ENCODE measurements at places on chromosomes 6 and 20.

DNA sequence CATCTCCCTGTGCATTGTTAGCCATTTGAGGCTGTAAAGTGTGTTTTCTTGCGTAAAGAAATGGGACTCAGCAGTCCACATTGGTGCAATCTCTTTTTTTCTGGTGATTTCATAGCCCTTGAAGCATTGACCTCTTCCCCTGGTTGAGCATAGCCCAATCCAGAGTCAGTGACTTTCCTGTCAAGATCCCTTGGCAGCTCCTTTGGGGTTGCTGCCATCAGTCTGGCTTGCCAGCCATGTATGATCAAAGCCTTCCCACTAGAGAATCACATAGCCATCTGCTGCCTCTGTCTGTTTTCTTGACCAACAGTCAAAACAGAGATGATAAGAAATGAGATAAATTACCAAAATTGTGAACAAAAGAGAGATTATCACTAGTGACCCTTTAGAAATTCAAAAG is 19.6 kb downstream of the HLA-A start:
- no peak for DNase-seq

DNA sequence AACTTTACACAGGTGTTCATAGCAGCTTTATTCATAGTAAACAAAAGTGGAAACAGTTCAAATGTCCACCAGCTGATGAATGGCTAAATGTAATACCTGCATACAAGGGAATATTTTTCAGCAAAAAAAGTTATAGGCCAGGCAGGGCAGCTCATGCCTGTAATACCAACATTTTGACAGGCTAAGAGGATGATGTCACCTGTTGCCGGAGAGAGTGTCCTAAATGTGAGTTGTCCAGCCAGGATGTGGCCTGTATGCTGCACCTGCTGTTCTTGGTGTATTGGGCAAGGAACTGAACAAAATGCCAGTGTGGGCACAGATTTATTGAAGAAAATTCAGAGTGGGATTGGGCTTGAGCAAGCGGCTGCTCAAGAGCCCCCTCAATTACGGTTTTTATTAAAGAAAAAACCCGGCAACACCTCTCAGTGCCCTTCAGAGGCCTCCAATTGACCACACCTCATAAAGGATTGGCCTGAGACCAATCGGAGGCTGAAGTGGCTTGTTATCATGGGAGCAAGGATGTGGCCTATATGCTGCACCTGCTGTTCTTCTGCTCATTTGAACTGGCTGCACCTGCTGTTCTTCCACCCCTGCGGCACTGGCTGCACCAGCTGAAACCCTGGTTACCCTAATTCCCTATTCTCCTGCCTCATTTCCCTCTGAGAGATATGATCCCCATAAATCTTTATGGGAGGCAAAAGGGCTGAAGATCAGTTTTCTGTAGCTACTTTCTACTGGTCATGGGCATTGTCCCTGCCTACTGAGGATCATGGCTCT is 164.3 kb upstream of the PROKR2 start:
- no peak for DNase-seq

DNA sequence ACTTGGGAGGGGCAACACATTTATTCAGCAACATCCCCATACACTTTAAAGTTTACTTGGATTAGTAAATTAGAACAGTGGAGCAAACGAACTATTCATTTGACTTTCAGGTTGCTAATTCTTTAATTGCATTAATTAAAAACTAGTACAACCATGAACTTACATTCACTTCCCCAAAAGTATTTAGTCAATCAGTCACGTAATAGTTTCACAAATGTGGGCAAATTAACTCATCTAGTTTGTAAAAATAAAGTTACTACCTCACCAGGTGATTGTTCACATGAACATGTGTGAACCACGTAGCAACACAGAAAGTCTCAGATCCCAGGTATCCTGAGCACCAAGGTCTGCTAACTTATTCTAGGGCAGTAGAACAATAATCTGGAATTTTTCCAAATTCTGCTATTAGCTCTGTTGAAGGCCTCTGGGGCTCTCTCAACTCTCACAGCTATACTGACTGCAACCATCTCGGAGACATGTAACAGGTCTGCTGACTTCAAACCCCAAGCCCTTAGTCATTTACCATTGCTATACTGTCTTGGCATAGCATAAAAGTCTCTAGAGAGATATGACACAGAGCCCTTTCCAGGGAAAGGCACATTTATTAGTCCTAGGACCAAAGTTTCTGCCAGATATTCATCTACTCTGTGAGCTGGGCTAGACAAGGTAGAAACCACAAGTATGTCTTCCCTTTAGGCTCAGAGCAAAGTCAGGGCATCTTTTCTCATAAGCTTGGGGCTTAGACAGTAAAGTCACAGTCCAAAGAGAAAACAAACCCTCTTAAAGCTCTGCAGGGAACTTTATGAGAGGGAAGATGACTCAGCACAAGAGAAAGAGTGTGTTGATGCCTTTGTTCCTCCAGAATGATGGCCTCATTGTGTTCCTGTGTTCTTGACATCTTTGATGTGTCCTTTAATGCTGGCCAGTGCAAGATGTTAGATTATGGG is 50.9 kb upstream of the CCDC28A start:
- DNase-seq = no peak

DNA sequence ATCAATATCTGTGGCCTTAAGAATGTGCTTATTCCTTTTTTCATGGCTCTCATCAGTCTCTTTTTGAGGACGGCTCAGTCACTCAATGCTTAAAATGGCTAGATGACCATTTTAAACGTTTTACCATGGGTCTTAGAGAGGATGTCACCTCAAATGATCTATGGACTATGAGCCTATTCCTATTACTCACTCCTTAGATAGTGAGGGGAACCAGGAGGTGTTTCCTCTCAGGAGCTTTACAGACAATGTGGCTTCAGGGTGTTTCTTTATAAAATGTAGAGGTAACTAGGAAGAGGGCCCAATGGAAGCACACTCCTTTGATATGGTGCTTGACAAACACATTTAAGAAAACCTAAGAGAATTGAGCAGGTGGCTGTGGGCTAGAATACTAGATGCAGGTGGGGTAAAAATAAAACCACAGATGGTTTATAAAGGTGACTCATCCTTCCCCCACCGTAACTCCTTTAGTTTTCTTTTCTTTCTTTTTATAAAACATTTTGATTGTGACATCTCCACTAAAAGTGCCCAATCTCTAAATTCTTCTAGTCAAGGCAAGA is 1.5 kb upstream of the TMEM200A start:
- DNase-seq = no peak

DNA sequence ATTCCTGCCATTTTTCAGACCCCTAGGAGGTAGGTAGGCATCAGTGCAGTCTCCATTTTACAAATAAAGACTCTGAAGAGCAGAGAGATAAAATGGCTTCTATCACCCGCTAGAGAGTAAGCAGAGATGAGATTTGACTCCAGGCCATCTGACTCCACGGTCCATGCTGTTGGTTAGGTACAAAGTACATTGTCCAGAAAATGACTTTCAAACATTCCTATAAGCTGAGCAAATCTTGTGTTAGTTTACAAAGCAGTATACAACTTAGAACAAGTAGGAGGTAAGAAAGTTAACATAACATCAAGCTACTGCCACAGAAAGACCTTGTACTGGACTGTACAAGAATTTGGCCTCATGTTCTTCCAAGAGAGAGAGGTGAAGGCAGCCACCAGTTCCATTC is 14.9 kb downstream of the BTN1A1 start:
- DNase-seq = no peak
